Caki2 (cell line): ENCODE measurements at places on chromosomes 3 and 15.

- DNase-seq = no peak
Observed at GRCh38 chr3:10552631-10552943, 47.2 kb upstream of the ATP2B2 start.

DNA sequence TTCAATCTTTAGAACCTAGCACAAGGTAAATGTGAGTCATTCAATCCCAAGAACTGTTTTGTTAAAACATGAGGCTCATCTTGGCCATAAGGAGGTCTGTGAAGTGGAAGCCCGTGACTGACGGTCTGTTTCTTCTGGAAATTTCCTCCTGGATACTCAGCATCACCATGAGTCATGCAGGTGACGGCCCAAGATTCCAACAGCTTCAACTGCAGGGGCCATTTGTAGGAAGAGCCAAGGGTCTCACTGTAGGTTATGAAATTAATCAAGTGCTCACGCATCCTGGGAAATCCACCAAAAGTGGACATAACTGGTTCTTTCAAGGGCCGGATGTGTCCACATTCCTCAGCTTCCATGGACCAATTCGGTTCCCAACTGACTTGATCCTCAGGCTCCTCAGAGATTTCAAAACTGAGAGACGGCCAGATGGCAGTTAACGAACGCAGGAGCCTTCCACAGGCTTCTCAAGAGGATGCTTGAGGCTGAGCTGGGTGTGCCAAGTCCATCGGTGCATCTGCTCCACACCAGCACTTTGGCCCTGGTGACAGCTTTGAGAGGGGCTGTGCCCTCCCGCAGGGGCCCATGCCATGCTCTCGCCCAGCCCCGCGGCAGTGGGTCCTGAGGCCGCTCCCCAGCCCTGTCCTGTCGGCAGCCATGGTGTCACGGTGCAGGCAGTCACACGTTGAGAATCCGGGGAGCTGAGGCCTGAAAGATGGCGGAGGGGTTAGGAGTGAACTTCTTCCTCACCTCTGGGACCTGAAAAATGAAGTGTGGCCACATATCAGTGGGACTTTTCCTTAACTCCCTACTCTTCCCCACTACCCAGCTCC, 8.5 kb downstream of the MAP6D1 start:
- no peak for DNase-seq

DNA sequence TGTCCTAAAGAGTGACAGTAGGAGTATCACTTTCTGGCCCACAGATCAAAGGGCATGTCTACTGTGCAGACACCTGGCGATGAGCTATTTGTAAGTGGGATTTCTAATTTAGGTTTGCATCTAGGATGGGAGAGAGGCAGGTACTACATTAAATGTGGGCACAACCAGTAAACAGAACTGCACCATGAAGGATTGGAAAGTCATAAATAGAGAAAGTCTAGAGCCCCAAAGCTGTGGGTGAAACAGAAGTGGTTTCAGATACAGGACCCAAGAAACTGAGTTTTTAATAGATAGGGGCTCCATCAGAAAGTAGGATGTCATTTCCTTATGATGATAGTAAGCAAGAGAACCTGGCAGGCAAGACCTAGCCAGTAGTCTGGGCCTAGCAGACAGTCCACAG, 35.2 kb upstream of the SPPL2A start:
- no peak for DNase-seq

DNA sequence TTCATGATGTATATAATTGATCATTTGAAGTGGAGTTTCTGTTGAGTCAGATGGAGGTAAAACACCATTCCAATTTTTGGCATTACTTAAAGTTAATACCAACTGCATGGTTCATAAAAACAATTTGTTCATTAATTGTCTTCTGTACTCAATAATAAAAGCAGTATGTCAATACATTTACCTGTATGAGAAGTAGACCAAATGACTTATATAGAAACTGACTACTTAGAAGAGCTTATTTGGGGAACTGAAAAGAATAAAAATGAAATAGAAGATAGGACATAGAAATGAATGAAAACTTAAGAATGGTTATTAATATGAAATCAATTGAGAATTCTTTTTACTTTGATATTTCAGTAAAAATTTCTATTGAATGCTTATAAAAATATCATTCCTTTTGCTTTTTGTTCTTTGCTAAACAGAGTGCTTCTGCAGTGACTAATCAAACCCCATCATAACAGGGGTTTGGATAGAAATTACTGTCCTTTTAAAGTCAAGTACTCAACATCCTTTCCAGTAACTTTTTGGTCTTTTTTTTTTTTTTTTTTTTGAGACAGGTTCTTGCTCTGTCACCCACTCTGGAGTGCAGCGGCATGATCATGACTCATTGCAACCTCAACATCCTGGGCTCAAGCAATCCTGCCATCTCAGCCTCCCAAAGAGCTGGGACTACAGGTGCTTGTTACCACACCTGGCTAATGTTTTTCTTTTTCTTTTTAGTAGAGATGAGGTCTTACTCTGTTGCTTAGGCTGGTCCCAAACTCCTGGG, 6.5 kb upstream of the CRYBG3 start:
- DNase-seq = peak; percentile 9

DNA sequence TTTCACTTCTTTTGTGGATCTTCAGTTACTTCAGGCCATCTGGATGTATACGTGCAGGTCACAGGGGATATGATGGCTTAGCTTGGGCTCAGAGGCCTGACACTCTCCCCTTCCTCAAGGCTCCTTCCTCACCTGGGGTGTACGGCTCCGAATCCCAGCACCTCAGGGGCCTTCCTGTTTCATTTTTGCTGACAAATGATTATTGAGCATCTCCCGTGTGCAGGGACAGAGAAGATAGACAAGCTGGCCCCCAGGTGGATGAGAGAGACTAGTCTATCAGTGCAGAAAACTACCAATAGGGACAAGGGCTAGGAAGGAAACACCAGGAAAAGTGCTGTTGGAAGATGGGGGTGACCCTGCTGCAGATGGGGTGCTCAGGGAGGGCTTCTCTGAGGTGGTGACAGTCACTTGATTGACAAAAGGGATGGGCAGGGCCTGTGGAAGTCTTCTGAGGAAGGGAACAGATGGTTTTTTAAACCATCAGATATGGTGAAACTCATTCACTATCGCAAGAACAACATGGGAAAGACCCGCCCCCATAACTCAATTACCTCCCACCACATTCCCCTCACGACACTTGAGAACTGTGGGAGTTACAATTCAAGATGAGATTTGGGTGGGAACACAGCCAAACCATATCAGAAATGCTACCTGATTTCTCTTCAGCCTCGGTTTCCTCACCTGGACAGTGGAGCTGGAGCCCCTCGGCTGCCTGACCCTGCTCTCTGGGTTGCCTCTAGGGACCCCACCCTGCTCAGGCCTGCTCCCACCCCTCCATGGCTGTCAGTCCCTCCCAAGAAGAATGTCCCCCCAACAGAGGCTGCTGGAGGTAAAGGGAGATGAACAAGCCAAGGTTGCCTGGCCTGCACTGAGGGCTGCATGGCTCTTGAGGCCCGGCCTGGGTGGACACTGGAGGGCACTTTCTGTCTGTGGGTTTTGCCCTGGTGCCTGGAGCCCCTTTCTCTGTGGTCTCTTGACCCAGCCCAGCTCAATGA, 37.2 kb upstream of the ACAD9 start:
- DNase-seq = no peak

DNA sequence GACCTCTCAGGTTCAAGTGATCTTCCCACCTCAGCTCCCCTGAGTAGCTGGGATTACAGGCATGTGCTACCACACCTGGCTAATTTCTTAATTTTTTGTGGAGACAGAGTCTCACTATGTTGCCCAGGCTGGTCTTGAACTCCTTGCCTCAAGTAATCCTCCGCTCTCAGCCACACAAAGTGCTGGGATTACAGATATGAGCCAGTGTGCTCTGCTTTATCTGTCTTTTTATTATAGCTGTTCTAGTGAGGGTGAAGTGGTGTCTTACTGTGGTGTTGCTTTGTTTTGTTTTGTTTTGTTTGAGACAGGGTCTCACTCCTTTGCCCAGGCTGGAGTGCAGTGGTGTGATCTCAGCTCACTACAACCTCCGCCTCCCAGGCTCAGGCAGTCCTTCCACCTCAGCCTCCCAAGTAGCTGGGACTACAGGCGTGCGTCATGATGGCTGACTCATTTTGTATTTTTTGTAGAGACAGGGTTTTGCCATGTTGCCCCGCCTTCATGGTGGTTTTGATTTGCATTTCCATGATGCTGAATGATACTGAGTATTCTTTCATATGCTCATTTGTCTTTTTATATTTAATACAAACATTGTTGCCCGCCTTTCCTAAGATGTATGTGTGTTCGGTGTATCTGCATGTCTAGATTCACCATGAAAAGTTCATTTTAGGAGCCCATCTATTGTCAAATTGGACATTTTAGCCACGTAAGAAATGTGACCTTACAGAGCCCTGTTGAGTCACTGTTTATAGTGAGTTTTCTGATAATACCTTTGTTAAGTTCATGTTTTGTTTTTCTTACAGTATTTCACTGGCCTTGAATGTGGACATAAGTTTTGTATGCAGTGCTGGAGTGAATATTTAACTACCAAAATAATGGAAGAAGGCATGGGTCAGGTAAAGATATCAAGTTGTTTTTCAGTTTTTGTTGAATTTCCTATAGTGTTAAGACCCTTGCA, 80.6 kb downstream of the ARIH1 start:
- peak; percentile 91 for DNase-seq

DNA sequence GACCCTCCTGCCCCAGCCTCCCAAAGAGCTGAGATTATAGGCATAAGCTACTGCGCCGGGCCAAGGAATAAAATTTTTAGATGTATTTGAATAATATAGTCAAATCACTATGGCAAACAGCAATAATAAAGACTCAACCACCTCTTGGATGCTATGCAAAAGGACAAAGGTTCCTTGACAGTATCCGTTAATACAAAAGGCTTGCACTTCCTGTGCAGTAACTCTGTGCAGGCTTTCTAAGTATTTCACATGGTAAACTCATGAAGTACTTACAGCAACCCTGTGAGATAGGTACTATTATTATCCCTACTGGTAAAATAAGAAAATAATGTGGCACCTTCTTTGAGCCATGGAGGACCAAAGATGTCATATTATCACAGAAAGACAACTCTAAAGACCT, 86.8 kb downstream of the SHQ1 start:
- DNase-seq = no peak

GRCh38 chr3:11434017-11434526, 161.9 kb downstream of the ATG7 start:
- DNase-seq = no peak

DNA sequence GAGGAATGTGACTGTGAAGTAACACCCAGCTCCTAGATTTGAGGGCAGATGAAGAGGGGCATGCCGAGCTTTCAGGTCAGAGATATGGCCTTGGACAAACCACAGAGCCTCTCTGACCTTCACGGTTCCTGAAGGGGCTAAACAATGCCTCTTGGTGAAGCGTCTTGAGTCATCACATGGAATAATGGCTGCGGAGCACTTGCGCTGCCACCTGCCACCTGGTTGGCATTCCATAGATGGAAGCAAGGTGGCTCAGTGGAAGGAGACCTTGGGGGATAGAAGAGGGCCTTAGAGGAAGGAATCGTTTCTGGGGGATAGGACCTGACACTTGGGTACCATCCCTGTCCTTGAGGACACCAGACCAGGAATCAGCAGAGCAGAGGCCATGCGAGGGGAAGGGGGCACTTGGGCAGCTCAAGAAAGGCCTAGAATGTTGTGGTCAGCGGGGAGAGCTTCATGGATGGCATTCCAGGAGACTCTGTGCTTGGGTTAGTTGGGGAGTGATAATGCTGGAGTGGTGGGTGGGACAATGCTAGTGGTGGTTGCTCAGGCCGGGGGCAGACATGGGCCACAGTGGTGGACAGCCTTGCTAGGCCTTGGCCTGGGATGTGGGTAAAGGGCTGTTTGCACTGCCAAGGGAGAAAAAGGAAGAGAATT, 12.6 kb downstream of the MRAS start:
- DNase-seq = no peak

DNA sequence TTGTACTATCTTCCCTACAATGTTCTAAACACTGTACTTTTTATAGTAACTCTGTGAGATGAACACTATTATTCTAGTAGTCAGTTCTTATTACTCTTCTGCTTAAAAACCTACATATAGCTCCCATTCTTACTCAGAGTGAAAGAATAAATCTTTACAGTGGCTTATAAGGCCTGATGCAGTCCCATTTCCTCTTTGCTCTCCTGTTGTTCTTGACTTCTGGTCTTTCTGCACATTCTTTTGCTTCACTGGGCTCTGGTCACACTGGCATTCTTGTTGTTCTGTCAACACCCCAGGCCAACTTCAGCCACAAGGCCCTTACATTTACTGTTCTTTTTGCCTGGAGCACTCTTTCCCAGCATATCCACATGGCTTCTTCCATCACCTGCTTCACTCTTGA, 58.2 kb upstream of the TP63 start:
- DNase-seq = no peak

DNA sequence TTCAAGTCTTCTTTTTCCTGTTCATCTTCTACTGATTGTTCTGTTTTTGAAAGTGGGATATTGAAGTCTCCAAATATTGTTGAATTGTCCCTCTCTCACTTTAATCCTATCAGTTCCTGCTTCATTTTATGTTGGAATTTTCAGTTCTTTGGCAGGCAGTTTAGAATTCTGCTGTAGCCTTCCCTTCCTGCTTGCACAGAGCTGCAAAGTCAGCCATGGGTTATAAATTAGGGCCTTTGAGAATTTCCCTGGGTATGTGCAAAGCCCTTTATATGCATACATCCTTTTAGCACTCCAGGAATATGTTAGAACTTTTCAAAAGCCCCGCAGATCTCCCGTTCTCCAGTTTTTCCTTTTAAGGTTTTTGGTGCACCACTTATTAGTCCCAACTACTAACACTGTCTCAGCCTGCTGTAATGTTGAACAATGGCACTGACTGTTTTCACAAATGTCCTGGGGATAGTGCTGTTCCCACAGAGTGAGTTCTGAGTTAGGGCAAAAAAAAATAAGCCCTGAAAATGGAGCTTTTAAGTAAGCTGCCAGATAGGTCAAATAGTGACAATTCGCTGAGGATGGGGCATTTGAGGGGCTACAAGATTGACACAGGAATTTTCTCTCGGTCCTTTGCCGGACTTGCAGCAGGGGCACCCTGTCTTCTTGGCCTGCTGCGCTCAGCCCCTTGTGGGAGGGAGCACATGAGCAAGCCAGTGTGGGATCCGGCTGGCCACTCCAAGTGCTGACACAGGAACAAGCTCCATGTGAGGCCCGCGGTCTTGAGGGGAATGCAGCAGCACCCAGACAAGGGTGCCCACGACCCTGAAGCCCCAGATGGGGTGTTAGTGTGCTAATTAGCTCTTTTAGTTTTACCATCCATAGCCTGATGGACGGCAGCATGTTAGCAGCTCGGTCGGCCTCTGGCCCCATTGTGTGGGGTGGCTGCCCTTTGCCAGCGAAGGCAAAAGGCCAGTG, 96.0 kb downstream of the VPS8 start:
- no peak for DNase-seq

GRCh38 chr15:60315878-60316277, 81.9 kb downstream of the ANXA2 start:
- no peak for DNase-seq

GRCh38 chr3:18670759-18671158, 245.6 kb upstream of the SATB1 start:
- no peak for DNase-seq
